ENCODE measurements at places on chromosomes 7 and 10. TPM values are rescaled to one million over a fixed set of nuclear protein-coding genes. Genes with fewer than 3 reads are reported as not detected.

Gene HTR5A
- not detected for total RNA-seq

Gene SSC4D
- total RNA-seq: 0.92 TPM

DNA sequence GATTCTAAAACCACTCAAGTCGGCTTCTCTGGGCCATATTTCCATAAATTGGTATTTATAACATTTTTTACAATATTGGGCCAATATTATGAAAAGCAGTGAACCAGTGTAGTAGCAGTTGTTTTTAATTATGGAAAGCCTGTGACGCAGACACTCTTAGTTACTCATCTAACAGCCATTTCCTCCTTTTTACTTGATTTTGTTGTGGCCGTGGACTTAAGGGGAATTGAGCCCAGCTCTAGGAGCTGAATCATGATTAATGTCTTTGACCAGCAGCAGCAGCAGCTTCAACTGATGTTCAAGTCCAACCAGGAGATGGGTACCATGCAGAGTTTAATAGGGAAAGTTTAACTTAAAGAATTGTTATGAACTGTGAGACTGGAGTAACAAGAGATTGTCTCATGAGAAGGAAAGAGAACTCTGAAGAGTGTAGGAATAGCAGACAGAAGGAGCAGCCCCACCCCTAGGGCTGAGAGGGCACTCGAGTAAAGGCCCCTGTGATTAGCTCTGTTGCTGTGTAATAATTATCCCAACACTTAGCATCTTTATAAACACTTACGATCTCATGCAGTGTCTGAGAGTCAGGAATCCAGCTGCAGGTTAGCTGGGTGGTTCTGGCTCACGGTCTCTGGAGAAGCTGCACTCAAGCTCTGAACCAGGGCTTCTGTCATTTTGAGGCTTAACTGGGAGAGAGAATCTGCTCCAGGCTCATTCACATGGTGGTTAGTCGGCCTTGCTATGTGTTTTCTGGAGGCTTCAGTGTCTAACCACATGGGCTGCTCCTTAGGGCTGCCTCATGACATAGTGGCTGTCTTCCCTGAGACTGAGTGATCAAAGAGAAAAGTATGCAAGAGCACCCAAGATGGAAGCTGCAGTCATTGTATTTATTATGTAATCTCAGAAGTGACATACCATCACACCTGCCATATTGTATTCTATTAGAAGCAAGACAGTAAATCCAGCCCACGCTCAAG is 4.6 kb downstream of the LANCL2 start:
- ATAC-seq: no peak

GRCh38 chr10:125531465-125531864 is 151.5 kb downstream of the TEX36 start:
- ATAC-seq: no peak

Gene TMEM236
- total RNA-seq: 0.16 TPM

- ATAC-seq: peak; percentile 39
Measured at GRCh38 chr10:94402843-94403379, 570 bp downstream of the TBC1D12 start.

Gene LRRC18
- total RNA-seq: not detected

DNA sequence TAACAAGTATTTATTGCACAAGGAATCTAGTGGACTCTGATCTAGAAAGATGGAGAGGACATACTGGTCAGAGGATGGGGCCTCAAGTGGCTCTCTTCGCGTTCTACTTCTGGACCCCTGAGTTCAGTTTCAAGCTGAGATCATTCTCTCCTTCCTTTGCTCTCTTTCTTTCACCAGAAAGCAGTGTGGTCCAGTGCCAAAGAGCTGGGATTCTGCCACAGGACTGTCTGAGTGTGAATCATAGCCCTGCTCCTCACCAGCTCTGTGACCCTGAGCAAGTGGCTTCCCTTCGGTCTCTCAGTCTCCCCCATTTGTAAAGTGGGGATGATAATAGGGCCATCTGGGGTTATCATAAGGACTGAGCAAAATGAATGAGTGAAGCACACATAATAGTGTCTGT is 715.2 kb downstream of the SUGCT start:
- no peak for ATAC-seq

Gene SFXN3
- 4.9 TPM for total RNA-seq

Gene KIAA1217
- total RNA-seq: 69.4 TPM

Gene TRAPPC14
- 16.3 TPM for total RNA-seq

DNA sequence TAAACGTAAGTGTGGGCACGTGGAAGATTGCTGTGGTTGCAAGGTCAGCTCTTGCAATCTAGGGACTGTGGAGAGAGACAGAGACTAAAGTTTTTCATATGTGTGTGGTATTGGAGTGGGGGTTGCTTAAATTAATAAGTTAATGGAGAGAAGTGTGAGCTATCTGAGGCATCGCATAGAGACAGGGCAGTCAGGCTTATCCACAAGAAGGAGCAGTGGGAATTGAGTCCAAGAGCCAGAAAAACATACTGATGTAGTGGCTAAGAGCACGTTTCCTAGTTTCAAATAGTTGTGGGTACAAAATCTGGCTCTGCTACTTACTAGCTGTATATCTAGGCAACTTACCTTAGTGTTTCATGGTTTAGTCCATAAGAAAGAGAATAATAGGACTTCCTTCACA is 65.8 kb downstream of the SORCS3 start:
- ATAC-seq: no peak

DNA sequence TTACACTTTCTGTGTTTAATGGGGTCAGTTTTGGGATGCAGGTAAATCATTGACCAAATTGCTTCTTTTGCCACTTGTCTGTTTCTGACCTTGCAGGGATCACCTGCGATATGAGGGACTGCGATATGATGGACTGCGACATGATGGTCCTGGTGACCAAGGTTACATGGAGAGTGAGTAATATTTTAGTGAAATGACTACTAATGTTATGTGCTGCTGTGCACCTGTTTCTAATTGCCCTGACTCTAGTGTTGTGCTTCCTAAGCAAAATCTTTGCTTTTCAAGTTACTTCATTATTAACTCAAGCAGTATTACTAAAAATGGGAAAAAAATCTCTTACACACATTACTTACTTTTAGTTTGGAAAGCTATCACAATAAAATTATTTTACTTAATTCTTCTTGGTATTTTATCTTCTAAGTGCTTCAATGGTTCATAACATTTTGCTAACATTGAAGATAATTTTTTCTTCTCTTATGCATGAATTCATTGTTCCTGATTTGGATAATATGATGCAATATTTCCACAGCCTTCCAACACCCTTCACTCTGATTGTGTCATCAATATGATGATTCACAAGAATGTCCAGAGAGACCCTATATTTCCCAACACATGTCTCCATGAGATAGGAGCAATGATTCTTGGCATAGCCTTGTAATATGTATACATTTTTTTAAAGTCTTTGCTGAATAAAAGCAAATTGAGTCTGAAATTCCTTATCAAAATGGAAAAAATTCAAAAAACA is 306.2 kb upstream of the AKR1E2 start:
- no peak for ATAC-seq

Gene MMP21
- total RNA-seq: 0.08 TPM

Gene NIPSNAP2
- 30.9 TPM for total RNA-seq

DNA sequence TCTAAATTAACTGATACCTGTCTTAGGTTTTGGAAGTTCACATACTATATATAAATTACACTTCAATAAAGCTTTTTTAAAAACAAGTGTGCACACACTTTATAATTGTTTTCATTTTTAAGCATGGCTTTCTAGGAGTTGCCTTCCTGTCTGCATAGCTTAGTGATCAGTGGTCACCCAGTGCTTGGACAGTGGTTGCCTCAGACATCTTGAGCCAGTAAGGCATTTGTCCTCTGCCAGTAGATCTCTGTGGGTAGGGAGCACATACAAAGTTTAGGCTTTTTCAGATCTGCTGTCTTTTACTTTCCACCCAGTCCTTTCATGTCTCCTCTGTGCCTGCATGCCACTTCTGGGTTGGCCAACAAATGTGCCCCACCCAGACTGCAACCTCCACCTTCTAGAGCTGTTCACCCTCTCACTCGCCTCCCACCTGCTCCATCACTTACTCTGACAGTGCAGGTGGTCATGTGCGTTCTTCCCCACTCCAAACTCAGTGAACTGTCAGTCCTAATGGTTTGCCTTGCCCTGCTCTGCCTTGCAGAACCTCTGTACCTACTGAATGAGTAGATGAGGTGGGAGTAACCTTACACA is 31.7 kb downstream of the TPST1 start:
- no peak for ATAC-seq

Data from esophagus mucosa (tissue), 1 donor.